Activated CD8-positive, alpha-beta memory T cell treated with anti-CD3 and anti-CD28 coated beads, Interleukin-2, amount 10 ng/mL, durations not matched to agents 7 days and 5 days (primary cell): ENCODE measurements at places on chromosomes 11 and 22.

GRCh38 chr22:45565171-45565570 is 62.5 kb downstream of the FBLN1 start:
- DNase-seq, result no peak

- peak; percentile 40 for DNase-seq
These were observed 41.9 kb downstream of the SVIP start for GRCh38 chr11:22787551-22788162.

- DNase-seq, result no peak
These were observed 2.7 kb upstream of the ZNF74 start for GRCh38 chr22:20391222-20391621.

DNA sequence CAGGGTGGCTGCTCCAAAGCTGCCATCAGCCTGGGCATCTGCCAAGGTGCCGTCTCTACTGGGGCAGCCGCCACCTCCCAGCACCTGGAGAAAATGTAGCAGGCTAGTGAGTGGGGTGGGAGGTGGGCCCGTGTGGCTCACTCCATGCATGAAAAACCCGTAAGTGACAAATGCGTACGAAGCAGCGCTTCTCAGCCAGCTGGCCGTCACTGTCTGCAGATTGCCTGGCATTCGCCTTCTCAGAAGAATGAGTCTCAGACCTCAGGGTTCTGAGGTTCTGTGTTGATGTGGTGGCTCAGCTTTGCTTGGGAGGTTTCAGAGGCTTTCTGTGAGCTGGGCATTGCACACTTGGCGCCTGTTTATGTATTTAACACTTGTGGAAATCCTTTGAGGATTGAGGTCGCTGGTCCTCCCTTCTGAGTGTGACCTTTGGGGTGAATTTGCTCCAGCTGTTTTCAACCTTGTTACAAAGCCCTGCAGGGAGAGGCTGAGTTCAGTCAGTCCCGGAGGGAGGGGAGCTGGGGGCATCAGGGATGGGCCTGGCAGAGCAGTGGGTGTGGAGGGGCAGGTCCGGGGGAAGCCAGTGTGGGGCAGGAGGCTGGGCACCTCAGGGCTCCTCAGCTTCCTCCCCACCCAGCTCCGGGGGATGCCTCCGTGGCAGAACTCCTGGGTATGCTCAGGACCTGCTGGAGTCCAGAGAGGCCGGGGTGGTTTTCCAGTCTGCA is 977.0 kb downstream of the TBC1D22A start:
- DNase-seq, result no peak

GRCh38 chr11:97814325-97814959 is 1206.3 kb upstream of the CNTN5 start:
- DNase-seq, result no peak

- DNase-seq, result no peak
These were observed 4.5 kb downstream of the RAB36 start for GRCh38 chr22:23149743-23150238.
